ENCODE measurements at places on chromosomes 16 and 17. TPM values are rescaled to one million over a fixed set of nuclear protein-coding genes. Genes with fewer than 3 reads are reported as not detected.

OSBPL7 gene
- total RNA-seq: 20.7 TPM

GRCh38 chr16:58421529-58421928 is 29.3 kb downstream of the GINS3 start:
- no peaks in the 10 kb centered on the region for H3K27me3 ChIP-seq
- no peaks in the 10 kb centered on the region for H3K36me3 ChIP-seq

TNFRSF17 gene
- total RNA-seq: not detected

- DNase-seq: peak; percentile 44
- H3K4me3 ChIP-seq: no peak overlapping the region
- no peaks in the 10 kb centered on the region for H3K36me3 ChIP-seq
- peaks cover 33% of the 10 kb centered on the region for H3K4me1 ChIP-seq
- H3K27me3 ChIP-seq: no peaks in the 10 kb centered on the region
- H3K27ac ChIP-seq: no peak overlapping the region
Measured at GRCh38 chr17:40490289-40490853, 11.1 kb downstream of the TNS4 start.

GRCh38 chr17:44932096-44932786 is 15.3 kb downstream of the KIF18B start:
- H3K4me3 ChIP-seq: no peak overlapping the region
- H3K27ac ChIP-seq: no peak overlapping the region
- no peaks in the 10 kb centered on the region for H3K27me3 ChIP-seq
- peaks cover 9% of the 10 kb centered on the region for H3K36me3 ChIP-seq
- H3K4me1 ChIP-seq: no peaks in the 10 kb centered on the region

DNA sequence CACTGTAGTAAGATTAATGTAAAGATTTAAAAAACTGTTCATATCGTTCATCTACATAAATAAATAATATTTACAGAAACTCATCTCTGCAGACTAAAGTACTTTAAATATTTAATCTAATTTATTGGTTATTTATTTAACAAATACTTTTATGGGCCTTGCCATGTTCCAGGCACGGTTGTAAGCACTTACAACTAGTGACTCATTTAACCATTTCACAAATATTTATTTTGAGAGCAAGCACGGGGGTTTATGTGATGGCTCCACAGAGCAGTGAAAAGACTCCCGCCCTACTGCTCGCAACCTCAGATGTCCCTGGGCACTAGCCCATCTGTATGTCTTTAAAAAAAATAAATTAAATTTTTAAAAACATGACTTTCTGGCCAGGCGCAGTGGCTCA is 575.9 kb downstream of the WWOX start:
- H3K36me3 ChIP-seq: no peaks in the 10 kb centered on the region
- H3K4me3 ChIP-seq: no peak overlapping the region
- DNase-seq: no peak

GRCh38 chr16:31435341-31436220 is 7.0 kb downstream of the ZNF843 start:
- no peak overlapping the region for H3K4me3 ChIP-seq
- no peak for DNase-seq
- H3K36me3 ChIP-seq: no peaks in the 10 kb centered on the region
- no peaks in the 10 kb centered on the region for H3K4me1 ChIP-seq

- H3K4me3 ChIP-seq: no peak overlapping the region
- no peak overlapping the region for H3K27ac ChIP-seq
- H3K36me3 ChIP-seq: no peaks in the 10 kb centered on the region
- no peak for DNase-seq
- no peaks in the 10 kb centered on the region for H3K27me3 ChIP-seq
- no peaks in the 10 kb centered on the region for H3K4me1 ChIP-seq
Measured at GRCh38 chr16:56145369-56145768, 45.9 kb upstream of the GNAO1 start.

DNA sequence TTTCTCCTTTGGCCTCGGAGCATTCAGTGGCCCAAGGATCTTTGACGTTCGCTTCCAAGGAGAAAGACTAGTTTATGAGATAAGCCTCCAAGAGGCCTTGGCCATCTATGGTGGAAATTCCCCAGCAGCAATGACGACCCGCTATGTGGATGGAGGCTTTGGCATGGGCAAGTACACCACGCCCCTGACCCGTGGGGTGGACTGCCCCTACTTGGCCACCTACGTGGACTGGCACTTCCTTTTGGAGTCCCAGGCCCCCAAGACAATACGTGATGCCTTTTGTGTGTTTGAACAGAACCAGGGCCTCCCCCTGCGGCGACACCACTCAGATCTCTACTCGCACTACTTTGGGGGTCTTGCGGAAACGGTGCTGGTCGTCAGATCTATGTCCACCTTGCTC is 1.4 kb downstream of the AOC3 start:
- H3K27me3 ChIP-seq: peaks cover 5% of the 10 kb centered on the region
- no peaks in the 10 kb centered on the region for H3K36me3 ChIP-seq
- no peak overlapping the region for H3K4me3 ChIP-seq
- H3K4me1 ChIP-seq: no peaks in the 10 kb centered on the region
- no peak for DNase-seq

DNA sequence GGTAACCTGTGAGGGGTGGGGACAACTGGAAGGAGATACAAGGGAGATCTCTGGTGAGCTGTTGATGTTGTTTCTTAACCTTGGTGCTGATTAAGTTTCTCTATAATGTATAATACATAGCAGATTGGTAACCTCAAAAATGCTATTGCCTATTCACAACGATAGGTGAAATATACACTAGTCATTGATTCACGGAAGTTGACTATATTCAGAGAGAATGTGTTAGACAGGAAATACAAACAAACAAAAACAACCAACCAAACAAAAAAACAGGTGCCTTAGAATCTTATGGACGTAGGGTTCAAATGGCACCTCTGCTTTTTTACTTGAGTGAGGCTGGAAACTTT is 21.5 kb downstream of the HSD17B2 start:
- H3K27ac ChIP-seq: no peak overlapping the region
- H3K4me1 ChIP-seq: no peaks in the 10 kb centered on the region
- H3K27me3 ChIP-seq: peaks cover 4% of the 10 kb centered on the region
- DNase-seq: no peak

KRTAP4-3 gene
- total RNA-seq: not detected

SMIM5 gene
- total RNA-seq: 0.07 TPM

DNA sequence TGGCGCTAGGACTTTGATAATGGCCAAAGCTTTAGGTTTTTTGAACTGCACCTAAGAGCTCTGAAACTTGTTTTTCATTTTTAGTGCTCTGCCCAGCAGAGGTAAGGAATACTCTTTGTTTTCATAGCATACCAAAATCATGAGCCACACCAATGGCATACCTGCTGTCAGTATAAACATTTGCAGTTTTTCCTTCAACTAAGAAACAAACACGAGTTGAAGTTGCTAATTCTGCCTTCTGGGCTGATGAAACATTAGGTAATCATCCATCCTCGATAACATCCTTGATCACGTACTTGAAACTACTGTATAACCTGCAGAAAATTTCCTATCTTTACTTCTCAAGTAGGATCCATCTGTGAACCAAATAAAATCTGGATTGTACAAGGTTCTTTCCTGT is 20.6 kb upstream of the B4GALNT2 start:
- H3K36me3 ChIP-seq: no peaks in the 10 kb centered on the region
- peaks cover 2% of the 10 kb centered on the region for H3K27me3 ChIP-seq
- no peak overlapping the region for H3K4me3 ChIP-seq

GRCh38 chr17:39683295-39683939 is 4.4 kb downstream of the PGAP3 start:
- H3K36me3 ChIP-seq: no peaks in the 10 kb centered on the region
- DNase-seq: no peak
- H3K27me3 ChIP-seq: no peaks in the 10 kb centered on the region
- H3K4me3 ChIP-seq: no peak overlapping the region
- no peak overlapping the region for H3K27ac ChIP-seq

- H3K4me1 ChIP-seq: peaks cover 6% of the 10 kb centered on the region
- H3K4me3 ChIP-seq: no peak overlapping the region
- H3K27me3 ChIP-seq: peaks cover 4% of the 10 kb centered on the region
- DNase-seq: no peak
- H3K27ac ChIP-seq: no peak overlapping the region
Measured at GRCh38 chr17:58061672-58062071, 21.5 kb upstream of the DYNLL2 start.

- peak overlapping the region; percentile 53 for H3K4me3 ChIP-seq
- no peaks in the 10 kb centered on the region for H3K36me3 ChIP-seq
- DNase-seq: peak; percentile 5
- H3K4me1 ChIP-seq: no peaks in the 10 kb centered on the region
- H3K27me3 ChIP-seq: no peaks in the 10 kb centered on the region
Measured at GRCh38 chr17:6936370-6937028, 59.4 kb upstream of the ALOX12 start.

DNA sequence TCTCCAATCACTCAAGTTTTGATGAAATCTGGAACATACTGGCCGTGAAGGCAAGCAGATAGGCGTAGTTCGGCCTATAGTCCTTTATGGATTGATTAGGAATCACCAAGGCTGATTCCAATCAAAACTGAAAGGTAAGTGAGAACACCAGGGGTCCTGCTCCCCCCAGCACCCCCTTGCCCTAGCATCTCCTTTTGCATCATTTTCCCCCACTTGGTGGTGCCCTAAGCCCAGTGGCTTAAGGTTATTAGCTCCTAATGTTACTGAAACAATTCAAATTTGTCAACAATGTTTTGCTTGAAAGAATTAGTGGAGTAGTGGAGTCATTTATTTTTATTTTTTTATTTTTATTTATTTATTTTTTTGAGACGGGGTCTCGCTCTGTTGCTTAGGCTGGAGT is 4.9 kb downstream of the SLFN14 start:
- no peak overlapping the region for H3K27ac ChIP-seq
- H3K4me1 ChIP-seq: no peaks in the 10 kb centered on the region
- no peak for DNase-seq
- H3K27me3 ChIP-seq: peaks cover 20% of the 10 kb centered on the region
- no peak overlapping the region for H3K4me3 ChIP-seq

GRCh38 chr17:63185420-63185819 is 219.4 kb downstream of the TANC2 start:
- H3K36me3 ChIP-seq: no peaks in the 10 kb centered on the region
- H3K27ac ChIP-seq: no peak overlapping the region
- no peak overlapping the region for H3K4me3 ChIP-seq
- H3K4me1 ChIP-seq: no peaks in the 10 kb centered on the region

GRCh38 chr16:11278681-11279628 is 2.2 kb downstream of the PRM1 start:
- H3K27me3 ChIP-seq: peaks cover 8% of the 10 kb centered on the region
- H3K27ac ChIP-seq: no peak overlapping the region
- no peaks in the 10 kb centered on the region for H3K36me3 ChIP-seq
- H3K4me3 ChIP-seq: no peak overlapping the region

KRT20 gene
- not detected for total RNA-seq

DNA sequence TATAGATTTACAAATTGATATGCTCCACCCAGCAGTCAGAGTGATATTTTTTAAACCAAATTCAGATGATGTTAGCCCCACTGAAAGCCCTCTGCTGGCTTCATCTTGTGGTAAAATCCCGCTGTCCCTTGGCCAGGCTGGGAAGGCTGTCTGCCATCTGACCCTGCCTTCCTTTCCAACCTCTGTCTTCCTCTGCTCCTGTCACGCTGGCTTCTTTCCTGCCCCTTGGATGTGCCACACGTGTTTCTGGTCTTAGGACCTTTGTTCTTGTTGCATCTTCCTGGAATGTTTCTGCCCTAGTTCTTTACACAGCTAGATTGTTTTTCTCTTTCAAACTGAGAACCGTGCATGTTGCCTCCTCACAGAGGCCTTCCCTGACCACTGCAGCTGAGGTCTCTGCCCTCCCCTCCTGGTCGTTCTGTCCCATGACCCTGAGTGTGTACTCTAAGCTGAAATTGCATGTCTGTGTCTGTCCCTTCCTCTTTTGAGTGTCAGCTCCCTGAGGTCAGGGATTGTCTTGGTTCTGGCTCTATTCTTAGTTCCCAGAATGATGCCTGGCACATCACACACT is 11.4 kb downstream of the NT5M start:
- no peak overlapping the region for H3K27ac ChIP-seq
- no peaks in the 10 kb centered on the region for H3K27me3 ChIP-seq
- no peaks in the 10 kb centered on the region for H3K36me3 ChIP-seq
- H3K4me3 ChIP-seq: no peak overlapping the region
- DNase-seq: no peak
